AG08395 (cell line): ENCODE measurements at places on chromosomes 1 and 21.

DNA sequence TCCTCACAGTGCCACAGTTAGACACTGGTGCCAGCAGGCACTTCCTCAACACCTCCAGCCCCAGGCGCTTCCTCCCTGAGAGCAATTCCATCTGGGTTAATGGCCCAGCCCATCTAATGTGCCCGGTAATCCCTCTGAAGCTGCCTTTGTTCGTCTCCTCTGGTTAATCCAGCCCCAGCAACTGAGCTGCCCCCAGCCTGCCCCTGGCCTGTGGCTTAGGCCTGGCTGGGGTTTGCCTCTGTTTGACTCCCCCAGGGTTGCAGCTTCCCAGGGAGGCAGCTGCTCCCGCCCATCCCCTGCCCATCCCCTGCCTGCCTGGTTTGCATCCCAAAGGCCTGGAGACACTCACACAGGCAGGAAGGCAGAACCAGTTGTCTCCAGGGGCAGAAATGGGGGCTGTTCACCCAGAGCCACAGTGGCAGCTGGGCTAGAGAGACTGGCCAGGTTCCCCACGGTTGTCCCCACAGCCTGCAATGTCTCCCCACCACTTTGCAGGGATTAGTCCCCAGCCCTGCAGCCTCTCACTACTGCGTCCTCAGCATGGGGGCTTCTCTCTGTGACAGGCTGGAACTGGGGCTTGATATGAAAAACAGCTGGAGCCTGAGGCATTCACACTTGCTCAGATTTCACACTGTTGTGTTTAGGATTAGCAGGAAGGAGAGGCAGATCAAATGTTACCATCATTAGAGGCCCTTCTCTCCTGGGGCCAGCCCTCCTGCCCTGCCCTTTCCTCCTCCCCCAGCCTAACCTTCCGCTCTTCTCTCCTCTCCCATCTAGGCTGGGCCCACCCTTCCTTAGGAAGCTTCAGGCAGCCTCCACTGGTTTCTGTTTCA, 120.2 kb downstream of the TLR5 start:
- DNase-seq, result no peak

DNA sequence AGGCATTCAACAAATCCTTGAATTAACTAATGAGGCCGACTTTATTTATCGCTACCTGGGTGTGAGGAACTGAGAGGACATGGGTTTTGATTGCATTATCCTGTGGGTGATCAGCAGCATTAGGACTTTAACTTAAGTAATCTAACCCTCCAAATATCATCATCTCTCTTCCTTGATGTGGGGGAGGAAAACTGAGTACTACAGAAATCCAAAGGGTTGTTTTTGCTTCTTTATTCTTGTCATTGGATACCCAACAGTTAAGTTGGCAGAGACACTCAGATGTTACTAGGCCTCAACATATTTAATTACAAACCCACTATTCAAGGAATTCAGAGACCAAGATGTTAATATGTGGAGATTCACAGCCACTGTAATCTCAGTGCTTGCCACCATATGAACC, 97.4 kb upstream of the ST6GALNAC5 start:
- DNase-seq, result no peak

GRCh38 chr1:75245239-75245638, 111.1 kb downstream of the LHX8 start:
- no peak for DNase-seq

GRCh38 chr1:206960676-206961386, 9.4 kb downstream of the FCAMR start:
- DNase-seq, result no peak

GRCh38 chr1:28147264-28148094, 29.0 kb downstream of the PTAFR start:
- no peak for DNase-seq
